Left lobe of liver (tissue), 2 donors: ENCODE measurements at places on chromosomes 2 and 18. TPM values are rescaled to one million over a fixed set of nuclear protein-coding genes. Genes with fewer than 3 reads are reported as not detected.

- DNase-seq = no peak
Measured at GRCh38 chr2:63121055-63121834, 70.6 kb downstream of the OTX1 start.

GRCh38 chr2:118169359-118170005, 81.2 kb downstream of the INSIG2 start:
- DNase-seq = no peak

The FAM110C gene
- total RNA-seq = 6.7 TPM

The MRPL30 gene
- 12.7 TPM for total RNA-seq

DNA sequence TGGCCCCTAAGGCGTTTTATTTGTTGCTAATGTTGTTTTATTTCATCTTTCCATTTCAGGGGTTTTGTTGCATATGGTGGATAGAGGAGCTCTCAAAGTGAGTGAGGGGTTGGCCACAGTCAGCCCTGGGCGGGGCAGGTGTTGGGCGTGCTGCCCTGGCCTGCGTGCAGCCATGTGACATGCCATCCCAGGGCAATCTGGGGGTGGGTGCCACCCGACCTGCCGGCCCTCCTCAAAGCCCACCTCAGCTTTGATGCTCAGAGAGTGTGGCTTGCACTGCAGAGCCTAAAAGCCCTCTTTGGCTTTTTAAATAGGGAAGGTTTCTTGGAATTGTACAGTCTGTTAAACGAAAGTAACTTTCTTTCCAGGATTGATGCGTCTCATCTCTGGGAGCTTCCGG, 18.4 kb downstream of the TSHZ1 start:
- no peak for DNase-seq

The CNTNAP5 gene
- total RNA-seq = not detected

- no peak for DNase-seq
Measured at GRCh38 chr2:241112046-241112445, 10.0 kb upstream of the MTERF4 start.

GRCh38 chr2:128710729-128711128, 392.1 kb upstream of the HS6ST1 start:
- DNase-seq = no peak

DNA sequence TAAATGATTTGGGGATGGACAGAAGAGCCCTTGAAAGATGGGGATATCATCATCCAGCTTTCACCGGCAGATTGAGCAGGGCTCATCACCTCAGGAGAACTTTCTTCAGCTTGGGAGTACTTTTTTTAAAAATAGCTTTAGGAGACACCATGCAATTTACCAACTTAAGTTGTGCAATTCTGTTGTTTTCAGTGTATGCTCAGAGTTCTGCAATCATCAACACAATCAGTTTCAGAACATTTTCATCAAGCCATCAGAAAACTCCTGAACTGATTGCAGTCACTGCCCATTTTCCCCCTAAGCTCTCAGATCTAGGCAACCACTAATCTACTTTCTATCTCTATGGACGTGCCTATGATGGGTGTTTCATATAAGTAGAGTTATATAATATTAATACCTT, 117.7 kb downstream of the CRIM1 start:
- DNase-seq = no peak

GRCh38 chr18:45745817-45746461, 22.0 kb downstream of the SLC14A1 start:
- no peak for DNase-seq

DNA sequence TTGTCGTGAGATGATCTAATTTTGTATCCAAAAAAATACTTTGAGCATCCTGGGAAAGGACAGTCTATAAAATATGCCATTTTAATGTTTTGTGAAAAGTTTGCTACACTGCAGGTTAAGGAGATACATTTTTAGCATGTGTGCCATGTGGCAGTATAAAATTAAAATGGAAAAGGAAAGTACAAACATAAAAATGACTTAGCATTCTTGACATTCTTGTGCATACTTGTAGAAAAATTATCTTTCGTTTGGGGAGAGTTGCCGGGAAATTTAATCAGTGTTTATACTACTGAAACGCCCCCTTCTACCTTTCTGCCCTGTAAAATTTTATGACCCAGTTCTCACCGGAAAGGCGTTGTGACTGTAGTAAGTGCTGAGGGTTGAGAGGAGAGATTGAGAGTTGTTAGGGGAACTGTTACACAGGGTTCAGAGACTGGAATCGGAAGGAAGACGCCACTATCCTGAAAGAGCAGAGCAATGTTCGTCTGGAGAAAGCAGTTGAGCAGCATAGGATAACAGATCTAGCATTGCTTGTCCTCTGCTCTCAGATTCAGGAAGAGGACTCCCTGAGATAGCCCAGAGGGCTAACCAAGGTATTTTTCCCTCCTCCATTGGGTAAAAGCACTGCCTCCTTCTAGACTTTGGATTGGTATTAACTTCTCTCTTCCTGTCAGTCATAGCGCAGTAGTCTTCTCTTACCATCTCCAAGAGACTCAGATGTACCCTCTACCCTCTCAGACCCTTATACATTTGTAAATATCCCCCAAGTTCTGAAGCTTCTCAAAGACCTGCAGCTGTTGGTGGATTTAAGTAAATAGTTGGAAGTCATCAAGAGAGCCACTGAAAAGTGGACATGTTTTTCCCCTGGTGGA, 2.7 kb downstream of the CDH20 start:
- no peak for DNase-seq

GRCh38 chr2:232970051-232970450, 43.0 kb downstream of the NGEF start:
- no peak for DNase-seq

The AGXT gene
- 1,805 TPM for total RNA-seq

- DNase-seq = no peak
Measured at GRCh38 chr2:30847841-30848240, 40.6 kb upstream of the CAPN13 start.

DNA sequence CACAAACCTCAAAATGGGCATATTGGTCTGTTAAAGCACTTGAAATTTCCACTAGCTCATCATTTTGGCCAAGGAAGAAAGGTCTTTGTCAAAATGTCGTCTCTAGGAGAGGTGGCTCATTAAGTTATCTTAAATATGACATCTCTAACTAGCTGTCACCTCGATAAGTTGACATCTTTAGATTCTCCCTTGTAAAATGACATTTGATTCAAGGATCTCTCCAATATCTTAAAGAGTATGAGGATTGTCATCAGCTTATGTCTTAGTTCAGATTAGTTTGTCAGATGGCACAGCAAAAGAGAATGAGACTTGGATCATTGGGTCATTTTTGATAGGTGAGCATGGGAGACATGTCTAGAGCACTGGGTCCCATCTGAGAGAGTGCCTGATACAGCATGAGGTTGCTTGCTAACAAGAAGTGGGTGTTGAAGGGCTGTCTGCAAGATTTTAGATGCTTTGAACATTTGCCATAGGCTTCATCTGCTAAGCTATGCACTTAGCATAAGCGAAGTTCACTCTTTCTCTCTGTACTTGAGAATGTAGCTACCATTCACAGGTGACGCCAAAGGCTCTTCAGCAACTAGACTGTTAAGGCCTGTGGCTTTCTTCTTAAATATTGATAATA, 12.9 kb downstream of the PTPRM start:
- no peak for DNase-seq

- DNase-seq = no peak
Measured at GRCh38 chr2:205930209-205930608, 155.8 kb downstream of the INO80D start.
